ENCODE measurements at places on chromosomes 7 and 10.

DNA sequence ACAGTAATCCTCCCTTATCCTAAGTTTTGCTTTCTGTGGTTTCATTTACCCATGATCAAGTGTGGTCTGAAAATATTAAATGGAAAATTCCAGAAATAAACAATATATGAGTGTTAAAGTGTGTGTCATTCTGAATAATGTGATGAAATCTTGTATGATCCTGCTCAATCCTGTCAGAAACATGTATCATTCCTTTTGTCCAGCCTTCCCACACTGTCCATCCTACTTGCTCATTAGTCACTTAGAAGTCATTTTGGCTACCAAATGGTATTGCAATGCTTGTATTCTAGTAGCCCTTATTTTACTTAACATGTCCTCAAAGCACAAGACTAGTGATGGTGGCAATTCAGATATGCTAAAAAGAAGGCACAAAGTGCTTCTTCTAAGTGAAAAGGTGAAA is 1211.2 kb upstream of the SORCS1 start:
- DNase-seq, result no peak

DNA sequence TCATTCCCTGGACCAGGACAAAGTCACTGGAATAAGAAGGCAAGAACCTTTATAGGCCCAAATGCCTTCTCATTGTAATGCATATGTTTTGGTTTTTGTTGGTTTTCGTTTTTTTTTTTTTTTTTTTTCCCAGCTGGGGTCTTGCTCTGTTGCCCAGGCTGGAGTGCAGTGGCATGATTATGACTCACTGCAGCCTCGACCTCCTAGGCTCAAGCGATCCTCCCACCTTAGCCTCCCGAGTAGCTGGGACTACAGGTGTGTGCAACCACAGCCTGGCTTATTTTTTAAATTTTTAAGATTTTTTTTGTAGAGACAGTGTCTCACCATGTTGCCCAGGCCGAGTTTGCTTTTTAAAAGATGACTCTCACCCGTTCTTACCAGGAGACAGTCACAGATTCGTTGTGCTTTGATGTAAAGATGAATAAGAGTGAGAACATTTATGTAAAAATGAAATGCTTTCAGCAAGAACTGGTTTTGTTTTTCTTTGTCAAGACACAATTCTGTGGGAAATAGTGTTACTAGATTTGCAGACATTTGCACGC is 7.6 kb downstream of the IQCE start:
- DNase-seq, result no peak

DNA sequence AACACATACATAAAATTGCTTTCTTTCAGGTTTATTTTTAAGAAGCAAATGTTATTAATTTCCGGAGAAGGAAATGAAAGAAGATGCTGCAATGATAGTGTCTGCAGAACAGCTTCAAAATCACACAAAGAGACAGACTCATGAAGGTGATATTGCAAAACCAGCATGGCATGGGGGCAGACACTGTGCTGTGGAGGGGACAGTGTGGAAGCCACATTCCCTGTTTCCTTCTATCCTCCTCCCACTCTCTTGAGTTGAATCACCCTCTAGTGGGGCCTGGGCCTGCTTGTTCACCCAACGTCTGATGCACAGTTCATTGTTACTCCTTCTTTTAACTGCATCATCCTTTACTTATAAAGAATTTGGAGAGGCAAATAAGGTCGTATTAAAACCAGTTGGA is 104.0 kb upstream of the INSIG1 start:
- DNase-seq, result peak; percentile 13

DNA sequence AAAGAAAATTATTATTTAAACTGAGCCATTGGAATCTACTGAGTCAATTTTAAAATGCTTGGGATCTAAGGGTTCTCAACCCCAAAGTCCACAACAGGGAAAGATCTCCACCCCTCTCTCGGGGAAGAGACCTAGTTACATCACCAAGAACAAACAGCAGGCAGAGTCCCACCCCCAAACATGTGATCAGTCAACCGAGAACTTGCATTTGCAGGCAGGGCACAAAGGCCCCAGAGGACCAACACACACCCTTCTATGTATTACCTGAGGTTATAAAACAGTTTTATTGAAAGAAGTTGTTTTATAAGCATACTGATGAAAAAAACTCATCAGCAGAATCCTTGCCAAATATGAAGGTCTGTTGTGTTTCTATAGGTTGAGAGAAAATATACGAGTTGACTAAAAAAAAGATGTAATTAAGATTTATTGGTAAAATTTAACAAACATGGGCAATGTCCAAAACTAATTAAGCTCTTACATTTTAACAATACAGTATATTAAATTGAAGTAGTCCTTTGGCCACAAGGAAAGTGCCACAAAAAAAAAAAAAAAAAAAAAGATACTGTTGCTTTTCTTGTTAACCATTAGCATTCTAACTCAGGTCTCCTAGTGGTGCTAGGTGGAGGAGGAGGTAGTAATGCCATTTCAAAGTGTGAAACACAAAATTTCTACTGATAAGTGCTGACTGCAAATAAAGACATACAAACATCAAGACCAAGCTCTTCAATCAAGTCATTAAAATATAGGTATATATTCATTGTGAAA is 975 bp upstream of the USP54 start:
- peak; percentile 44 for DNase-seq

DNA sequence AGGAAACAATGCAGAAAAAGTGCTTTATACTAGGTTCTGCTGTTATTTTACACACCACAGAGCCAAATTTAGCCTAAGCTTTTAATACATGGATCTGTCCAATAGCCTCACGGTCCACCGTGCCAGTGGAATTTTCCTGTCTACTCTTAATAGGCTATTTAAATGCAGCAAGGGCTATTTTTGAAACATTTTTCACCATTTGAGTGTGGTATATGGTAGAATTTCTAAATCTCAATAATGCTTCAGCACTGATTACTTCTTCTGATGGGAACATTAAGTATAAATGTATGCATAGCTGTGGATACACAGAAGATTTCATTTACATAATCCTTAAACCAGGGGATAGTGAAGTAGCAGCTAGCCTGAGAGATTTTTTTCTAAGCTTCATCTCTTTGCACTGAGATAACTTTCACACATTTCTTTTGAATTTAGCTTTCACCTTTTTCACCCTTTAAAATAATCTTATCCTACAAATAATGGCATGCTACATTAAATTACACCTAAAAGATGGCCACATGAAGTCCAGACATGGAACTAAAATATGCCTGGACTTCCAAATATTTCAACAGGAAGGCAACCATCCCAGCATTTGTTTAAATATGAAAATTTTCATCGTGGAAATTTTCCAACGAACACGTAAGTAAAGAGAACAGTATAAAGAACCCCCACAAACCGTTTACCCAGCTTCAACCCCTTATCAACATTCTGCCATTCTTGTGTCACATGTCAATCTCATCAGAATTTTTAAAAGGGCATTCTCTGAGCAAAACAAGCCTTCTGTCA is 45.4 kb downstream of the AMPH start:
- no peak for DNase-seq

GRCh38 chr10:48800007-48800675 is 115.5 kb downstream of the WDFY4 start:
- DNase-seq, result no peak

DNA sequence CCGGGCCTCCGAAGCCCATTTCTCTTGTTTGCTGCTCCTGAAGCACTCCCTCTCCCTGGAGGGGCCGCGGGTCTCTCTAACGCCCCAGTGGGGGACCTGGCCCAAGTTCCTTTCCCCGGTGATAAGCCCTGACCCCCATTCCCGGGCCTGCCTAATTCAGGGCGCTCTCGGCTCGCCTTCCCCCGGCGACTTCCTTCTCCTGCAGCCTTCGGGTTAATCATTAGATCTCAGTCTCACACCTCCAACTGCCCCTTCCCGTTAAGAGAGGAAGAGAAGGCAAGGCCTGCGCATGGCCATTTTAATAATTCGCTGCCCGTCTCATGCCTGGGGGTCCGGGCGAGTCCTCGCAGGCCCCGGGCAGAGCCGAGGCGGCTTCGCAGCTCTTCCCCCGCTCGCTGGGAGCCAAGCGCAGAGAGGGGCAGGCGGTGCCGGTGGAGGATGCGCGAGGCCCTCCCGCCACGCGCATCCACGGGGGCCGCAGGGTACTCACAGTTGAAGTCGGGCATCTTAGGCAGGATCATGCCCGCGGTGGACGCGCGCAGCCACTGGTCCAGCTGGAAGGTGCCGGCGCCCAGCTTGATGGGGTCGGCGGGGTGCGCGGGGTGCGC is 1.2 kb downstream of the MNX1 start:
- DNase-seq, result peak; percentile 33

DNA sequence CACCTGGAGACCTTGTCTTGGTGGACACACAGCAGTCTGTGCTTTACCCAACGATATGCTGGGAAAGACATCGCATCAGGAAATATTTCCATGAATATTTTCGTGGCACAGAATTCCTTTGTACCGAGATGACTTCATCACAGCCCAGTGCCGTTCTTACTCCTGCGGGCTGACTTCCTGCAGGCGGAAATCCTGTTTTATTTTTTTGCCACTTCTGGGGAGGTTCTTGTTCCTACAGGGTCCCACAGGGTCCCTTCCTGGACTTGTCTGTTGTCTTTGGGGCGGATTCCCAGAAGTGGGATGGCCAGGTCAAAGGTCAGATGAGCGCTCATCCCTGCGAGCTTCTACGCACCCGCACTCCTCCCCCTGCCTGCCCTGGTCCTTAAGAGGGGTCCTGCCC is 86.5 kb downstream of the DNAJB6 start:
- no peak for DNase-seq

DNA sequence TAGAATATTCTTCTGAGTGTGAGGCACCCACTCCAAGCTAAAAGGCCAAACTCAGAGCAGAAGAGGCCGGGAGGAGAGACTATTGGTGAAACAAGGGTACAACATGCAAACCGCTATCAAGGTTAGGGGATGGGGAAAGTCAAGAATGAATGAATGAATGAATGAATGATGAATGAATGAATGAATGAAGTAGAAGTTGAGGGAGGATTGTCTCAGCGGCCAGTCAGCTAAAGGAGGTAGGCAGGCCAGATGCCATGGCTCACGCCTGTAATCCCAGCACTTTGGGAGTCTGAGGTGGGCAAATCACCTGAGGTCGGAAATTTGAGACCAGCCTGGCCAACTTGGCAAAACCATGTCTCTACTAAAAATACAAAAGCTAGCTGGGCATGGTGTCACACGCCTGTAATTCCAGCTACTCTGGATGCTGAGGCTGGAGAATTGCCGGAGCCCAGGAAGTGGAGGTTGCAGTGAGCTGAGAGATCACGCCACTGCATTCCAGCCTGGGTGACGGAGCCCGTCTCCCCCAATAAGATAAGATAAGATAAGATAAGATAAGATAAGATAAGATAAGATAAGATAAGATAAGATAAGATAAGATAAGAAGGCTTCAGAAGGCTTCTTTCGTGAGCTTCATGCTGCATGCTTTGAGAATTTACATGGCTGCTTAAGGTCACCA is 250.8 kb downstream of the CCDC3 start:
- no peak for DNase-seq

GRCh38 chr7:158077934-158078910 is 509.4 kb downstream of the PTPRN2 start:
- DNase-seq, result no peak

DNA sequence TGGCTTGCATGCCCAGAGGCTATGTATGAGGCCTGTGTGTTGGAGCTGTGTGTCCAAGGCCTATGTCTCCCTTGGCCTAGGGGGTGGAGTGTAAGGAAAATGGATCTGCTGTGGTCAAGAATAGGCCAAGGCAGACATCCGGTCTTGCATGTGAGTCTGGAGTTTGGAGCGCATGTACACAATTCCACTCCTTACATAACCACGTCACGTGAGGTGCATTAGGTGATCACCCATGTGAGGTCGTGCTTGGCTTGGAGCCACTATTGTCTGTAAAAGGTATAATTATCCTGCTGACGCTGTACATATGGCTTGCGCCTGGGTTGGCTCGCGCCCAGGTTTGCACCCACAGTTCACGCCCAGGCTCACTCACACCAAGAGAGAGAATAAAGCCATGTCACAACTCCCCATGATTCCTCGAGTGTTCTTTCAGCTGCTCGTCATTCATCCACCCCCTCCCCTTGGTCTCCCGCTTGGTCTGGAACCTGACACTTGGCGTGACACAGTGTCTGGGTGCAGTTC is 105.5 kb downstream of the BICC1 start:
- DNase-seq, result no peak

GRCh38 chr10:110529596-110530011 is 31.9 kb downstream of the DUSP5 start:
- DNase-seq, result no peak

DNA sequence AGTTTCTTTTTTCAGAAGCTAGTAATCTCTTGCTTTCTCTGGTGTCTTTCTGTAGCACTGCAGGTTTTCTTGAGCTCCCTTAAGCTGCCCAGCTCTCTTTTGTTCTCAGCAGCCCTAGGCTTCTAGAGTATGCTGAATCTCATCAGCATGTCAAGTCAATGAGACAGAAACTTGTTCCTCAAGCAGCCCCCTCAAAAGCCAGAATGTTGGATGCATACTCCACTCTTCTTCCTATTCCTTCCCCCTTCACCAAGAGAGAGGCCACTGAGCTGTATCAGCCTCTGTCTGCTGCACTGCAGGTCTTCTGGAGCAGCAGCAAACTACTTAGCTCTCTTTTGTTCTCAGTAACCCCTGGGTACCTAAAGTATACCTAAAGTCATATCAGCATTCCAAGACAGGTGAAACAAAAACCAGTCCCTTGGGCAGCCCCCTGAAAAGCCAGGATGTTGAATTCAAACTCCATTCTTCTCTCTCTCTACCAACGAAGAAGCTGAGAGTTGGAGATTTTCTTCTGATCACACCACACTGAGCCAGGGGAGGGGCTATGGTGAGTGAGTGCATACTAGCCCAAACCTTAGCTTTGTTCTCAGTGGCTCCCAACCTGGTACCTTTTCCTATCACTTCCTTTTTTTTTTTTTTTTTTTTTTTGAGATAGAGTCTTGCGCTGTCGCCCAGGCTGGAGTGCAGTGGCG is 73.3 kb upstream of the WAC start:
- no peak for DNase-seq

- DNase-seq, result no peak
Observed at GRCh38 chr10:106679314-106679713, 485.2 kb downstream of the SORCS1 start.

GRCh38 chr7:114109304-114109703 is 190.5 kb upstream of the PPP1R3A start:
- DNase-seq, result no peak

- no peak for DNase-seq
Observed at GRCh38 chr7:155692317-155692716, 47.9 kb downstream of the RBM33 start.

- DNase-seq, result no peak
Observed at GRCh38 chr10:73648975-73649829, 6.6 kb downstream of the SYNPO2L start.

DNA sequence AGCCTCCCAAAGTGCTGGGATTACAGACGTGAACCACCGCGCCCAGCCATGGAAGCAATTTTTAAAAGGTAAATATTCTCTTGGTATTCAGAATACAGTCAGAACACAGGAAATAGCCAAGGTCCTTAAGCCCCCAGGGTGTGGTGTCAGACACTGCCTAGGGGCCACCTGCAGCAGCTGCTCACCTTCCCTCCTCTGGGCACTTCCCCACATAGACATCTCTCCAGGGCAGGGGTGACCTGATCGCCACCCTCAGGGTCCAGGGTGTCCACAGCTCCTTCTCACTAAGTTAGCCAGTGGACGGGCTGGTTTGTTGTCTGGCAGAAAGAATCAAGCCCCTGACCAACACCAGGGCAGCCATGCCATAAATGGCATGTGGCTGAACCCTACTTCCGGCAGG is 15.9 kb downstream of the URGCP start:
- DNase-seq, result no peak

Measured in right forelimb (tissue), 1 donor.